ENCODE measurements at places on chromosomes 16 and 17.

DNA sequence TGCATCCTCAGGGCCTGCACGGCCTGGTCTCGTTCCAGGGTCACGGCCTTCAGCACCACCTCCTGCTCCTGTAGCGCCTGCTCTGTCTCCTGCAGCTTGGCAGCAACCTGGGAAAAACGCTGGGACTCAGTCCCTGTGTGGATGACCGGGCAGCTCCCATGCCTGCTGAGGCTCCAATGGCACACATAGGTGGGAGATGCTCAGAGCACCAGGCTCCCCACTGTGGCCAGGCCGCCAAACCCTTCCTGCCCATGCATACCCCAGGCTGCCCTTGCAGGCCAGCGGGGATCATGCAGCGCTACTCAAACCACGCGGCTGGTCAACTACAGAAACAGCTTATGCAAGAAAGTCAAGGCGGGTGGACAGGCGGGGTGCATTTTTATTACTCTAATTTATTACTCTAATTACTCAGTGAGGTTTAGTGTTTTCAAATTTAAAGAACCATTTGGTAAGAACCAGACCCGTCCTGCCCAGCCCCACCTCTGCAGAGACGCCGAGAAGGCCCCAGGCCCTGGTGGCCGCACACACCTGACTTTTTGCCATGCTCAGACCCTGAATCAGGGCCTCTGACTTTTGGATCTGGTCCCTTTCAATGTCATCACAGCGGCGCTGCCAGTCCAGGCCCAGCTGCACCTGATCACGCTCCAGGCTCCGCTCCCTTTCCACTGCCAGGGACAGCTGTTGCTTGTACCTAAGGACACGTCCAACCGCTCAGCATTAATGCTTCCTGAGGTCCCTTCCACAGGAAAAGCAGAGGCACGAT lies 34.0 kb downstream of the CCDC57 start:
- no peak for DNase-seq

- no peak for DNase-seq
Measured at GRCh38 chr16:85436636-85437165, 176.4 kb upstream of the GSE1 start.

DNA sequence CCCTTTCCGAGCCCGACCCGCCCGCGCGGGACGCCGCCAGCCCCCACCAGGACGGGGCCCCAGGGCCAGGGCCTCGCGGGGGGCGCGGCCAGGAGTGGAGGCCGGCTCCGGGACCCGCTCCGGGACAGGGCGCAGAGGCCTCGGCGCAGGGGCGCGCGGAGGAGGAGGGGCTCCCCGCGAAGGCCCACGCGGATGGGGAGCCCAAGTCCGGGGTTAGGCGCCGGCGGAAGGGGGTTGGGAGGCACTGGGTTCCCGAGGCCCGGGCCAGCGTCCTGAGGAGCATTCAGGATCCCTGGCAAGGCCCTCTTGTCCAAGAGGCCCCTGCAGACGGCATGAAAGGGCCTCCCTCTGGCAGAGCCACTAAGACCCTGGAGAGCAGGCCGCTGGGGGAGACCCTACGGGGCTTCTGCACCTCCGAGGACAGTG lies 57.8 kb upstream of the CIBAR2 start:
- DNase-seq: no peak

DNA sequence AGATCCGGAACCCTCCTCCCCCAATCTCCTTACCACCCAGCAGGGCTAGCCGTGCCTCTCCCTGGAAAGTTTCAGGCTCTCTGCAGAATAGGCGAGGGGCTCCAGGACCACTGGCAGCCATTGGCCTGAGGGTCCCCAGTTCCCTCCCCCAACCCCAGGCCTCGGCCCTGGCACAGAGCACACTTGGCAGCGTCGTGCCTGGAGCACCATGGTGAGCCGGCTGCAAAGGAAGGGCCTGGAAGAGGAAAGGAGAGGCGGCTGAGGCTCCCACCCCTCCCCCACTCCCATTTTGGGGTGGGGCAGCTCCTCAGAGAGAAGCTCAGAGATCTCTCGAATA lies 369 bp upstream of the BTBD17 start:
- DNase-seq: no peak
